Ascending aorta (tissue), 2 donors: ENCODE measurements at places on chromosomes 2 and 18. TPM values are rescaled to one million over a fixed set of nuclear protein-coding genes. Genes with fewer than 3 reads are reported as not detected.

Gene ASB18
- not detected for total RNA-seq

Gene ADD2
- 10.2 TPM for total RNA-seq

DNA sequence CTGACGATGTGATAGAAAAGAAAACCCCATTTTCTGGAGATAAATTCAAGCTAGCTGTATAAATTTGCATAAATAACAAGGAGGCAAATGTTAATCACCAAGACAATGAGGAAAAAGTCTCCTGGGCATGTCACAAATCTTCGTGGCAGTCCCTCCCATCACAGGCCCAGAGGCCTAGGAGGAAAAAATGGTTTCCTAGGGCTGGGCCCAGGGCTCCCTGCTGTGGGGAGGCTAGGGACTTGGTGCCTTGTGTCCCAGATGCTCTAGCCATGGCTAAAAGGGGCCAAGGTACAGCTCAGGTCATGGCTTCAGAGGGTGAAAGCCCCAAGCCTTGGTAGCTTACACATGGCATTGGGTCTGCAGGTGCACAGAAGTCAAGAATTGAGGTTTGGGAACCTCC is 134.6 kb downstream of the CABLES1 start:
- H3K27me3 ChIP-seq: no peaks in the 10 kb centered on the region
- H3K27ac ChIP-seq: no peak overlapping the region
- no peak overlapping the region for H3K4me3 ChIP-seq
- H3K4me1 ChIP-seq: peaks cover 4% of the 10 kb centered on the region
- no peaks in the 10 kb centered on the region for H3K36me3 ChIP-seq

DNA sequence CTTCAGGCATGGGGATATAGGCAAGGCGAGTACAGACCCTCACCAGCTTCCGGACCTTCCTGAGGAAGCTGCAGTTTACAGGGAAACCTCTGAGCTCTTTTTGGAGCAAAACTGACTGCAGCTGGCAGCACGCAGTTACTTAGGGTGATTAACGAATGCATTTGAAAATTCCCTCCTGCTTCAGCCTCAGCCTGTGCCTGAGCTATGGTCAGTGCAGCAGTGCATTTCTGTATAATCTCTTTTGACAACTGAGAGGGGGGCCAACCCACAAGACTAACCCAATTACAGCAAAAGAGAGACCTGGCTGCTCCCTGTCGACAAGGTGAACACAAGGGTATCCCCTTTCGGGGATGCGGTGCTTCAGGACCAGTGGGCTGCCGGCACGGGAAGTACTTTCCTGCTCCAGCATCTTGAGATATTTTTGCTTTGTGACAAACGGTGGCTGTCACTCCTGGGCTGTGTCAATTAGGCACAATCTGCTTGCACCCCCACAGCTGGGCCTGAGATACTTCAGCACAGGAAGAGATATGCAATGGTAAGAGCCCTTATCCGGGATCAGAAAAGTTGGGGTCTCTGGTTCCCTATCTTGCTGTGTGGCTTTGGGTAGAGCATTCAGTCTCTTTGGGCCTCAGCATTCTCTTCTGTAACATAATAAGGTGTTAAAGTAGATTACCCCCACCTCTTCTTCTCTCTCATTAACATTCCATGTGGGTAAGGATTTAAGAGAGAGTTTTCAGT is 141.0 kb downstream of the TMEM17 start:
- H3K36me3 ChIP-seq: no peaks in the 10 kb centered on the region
- no peak overlapping the region for H3K27ac ChIP-seq
- H3K4me1 ChIP-seq: no peaks in the 10 kb centered on the region
- H3K4me3 ChIP-seq: no peak overlapping the region
- H3K27me3 ChIP-seq: no peaks in the 10 kb centered on the region

DNA sequence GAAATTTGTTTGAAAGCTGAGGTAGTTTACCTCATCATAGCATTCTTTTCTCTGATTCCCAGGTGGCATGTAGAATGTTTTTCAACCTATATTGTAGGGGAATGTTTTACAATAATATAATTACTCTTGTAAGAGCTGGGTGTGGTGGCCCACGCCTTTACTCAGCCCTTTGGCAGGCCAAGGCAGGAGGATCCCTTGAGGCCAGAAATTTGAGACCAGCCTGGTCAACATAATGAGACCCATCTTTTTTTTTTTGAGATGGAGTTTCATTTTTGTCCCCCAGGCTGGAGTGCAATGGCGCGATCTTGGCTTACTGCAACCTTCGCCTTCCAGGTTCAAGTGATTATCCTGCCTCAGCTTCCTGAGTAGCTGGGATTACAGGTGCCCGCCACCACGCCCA is 3.6 kb downstream of the USP39 start:
- no peak overlapping the region for H3K4me3 ChIP-seq
- H3K36me3 ChIP-seq: peaks cover 45% of the 10 kb centered on the region
- no peak for DNase-seq
- no peak overlapping the region for H3K27ac ChIP-seq
- no peaks in the 10 kb centered on the region for H3K27me3 ChIP-seq

DNA sequence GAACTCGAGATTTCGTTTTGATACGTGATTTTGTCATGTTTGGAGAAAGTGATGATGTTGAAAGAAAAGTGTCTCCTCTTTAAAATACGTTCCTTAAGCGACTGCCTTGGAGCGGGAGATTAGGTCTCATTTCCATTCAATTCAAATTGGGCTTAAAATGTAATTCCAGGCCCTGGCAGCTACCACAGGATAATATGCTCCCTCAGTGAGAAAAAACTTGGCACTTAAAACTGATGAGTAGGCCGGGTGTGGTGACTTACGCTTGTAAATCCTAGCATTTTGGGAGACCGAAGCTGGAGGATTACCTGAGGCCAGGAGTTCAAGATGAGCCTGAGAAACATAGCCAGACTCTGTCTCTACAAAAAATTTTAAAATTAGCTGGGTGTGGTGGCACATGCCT is 146.3 kb upstream of the L3MBTL4 start:
- no peak for DNase-seq
- no peak overlapping the region for H3K4me3 ChIP-seq
- H3K27me3 ChIP-seq: no peaks in the 10 kb centered on the region
- H3K27ac ChIP-seq: no peak overlapping the region
- no peaks in the 10 kb centered on the region for H3K36me3 ChIP-seq
- H3K4me1 ChIP-seq: no peaks in the 10 kb centered on the region

GRCh38 chr18:13409997-13410396 is 191.4 kb downstream of the LDLRAD4 start:
- no peaks in the 10 kb centered on the region for H3K27me3 ChIP-seq
- DNase-seq: no peak
- no peak overlapping the region for H3K27ac ChIP-seq
- H3K4me3 ChIP-seq: no peak overlapping the region

DNA sequence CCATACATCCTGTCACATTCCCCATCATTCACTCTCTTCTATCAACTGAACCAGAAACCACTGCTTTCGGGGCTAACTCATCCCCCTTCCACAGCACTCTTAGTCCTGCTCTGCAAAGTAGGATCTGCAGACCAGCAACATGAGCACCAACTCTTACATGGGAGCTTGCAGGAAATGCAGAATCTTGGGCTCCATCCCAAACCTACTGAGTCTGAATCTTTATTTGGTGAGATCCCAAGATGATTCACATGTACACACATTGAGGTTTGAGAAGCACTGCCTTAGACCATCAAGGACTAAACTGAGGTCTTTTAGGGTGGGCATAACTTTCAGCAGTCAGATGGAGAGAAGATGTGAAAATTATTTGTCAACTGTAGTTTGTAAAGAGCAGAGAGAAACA is 235.6 kb upstream of the EPHA4 start:
- no peak for DNase-seq
- H3K36me3 ChIP-seq: no peaks in the 10 kb centered on the region
- no peaks in the 10 kb centered on the region for H3K27me3 ChIP-seq
- H3K27ac ChIP-seq: no peak overlapping the region
